Stimulated activated CD8-positive, alpha-beta memory T cell treated with anti-CD3 and anti-CD28 coated beads, Interleukin-2, amount 100 ng/mL, for 1 hour (primary cell): ENCODE measurements at places on chromosomes 7 and 10.

- no peak for DNase-seq
Measured at GRCh38 chr7:116610721-116611120, 61.3 kb upstream of the MET start.

DNA sequence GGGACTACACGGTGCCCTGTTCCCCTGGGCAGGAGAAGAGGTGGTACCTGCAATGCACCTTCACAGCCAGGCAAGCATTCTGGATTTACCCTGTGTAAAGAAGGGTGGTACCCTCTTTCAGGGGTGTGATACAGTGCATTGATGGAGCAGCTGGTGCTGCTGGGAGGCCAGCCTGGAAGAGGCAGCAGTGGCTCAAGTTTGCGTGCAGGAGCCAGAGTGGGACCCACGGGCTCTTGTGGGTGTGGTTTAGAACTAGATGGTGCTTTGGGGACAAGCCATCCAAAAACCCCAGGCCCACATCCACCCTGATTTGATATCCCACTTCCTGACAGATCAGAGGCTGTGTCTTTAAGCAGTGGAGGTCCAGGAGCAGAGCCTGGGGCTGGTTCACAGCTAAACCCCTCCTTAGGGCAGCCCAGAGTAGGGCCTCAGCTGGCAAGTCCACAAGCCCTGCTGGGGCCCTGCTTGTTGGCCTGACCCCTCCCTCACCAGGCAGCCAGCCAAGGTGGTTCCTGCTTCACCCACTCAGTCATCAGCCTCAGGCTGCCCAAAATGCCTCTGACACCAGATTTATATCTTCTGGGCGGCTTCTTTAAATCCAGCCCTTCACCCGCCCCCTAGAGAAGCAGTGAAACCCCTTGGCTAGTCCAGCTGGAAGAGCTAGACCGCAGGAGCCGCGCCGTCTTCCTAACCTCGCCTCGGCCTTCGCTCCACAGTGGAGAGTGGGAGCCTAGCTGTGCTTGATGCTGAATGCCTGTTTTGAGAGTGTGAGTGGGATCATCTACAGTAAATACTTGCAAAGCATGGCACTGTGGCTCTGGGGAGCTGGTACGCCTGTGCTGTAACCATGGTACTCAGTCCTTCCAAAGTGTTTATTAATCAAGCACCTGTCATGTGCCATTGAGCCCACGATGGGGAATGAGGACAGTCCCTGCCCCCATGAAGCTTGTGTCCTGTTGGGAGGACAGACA is 1.4 kb upstream of the ASIC3 start:
- DNase-seq, result no peak

- no peak for DNase-seq
Measured at GRCh38 chr7:27201580-27202017, 1.7 kb upstream of the HOXA13 start.

DNA sequence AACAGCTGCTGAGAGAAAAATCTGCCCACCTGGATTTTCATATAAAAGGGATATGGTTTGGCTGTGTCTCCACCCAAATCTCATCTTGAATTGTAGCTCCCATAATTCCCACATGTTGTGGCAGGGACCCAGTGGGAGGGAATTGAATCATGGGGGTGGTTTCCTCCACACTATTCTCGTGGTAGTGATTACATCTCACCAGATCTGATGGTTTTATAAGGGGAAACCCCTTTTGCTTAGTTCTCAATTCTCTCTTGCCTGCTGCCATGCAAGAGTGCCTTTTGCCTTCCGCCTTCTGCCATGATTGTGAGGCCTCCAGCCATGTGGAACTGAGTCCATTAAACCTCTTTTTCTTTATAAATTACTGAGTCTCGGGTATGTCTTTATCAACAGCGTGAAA is 20.8 kb upstream of the MKI67 start:
- no peak for DNase-seq

GRCh38 chr7:99128076-99128950 is 15.6 kb downstream of the SMURF1 start:
- DNase-seq, result no peak

DNA sequence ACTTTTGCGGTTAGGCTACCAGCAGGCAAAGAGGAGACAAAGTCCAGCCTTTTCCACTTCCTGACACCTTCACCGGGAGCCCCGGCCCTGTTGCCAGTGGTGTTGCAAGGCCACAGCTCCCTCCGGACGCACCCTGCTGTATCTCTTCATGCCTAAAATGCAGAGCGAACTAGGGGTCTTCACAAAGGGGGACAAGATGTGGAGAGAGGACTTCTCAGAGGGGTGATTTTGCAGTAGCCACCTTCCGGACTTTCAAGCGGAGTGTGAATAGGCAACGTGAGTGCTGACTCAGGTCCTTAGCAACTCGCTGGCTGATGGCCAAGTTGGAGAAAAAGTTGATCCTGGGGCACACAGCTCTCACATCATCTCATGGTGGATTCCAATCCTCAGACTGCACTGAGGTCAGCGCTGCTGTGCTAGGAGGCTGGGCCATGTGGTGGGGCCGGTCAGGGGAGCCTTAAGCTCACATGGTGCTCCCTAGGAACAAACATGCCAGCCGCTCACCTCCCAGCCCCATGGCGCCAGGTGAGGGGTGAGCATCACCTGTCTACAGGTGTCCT is 166.3 kb downstream of the LCOR start:
- DNase-seq, result no peak

GRCh38 chr10:104622598-104623209 is 18.4 kb upstream of the SORCS3 start:
- DNase-seq, result no peak

- no peak for DNase-seq
Measured at GRCh38 chr7:106997487-106998271, 46.8 kb upstream of the PRKAR2B start.

DNA sequence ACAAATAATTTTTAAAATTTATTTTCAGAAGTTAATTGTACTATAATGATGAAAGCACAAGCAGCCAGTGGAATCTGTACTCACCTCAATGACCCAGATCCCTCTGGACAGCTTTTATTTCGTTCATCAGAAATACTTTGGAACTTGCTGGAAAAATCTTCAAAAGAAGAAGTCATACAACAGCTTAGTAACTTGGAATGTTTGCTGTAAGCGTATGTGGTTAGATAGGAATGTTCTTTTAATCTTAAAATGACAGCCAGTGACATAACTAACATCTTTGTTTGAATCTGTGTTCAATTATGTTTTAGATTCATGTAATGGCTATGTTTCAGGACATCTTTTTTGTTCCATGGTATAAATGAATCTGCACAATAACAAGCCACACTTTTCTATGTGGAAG is 26.8 kb downstream of the CFAP69 start:
- no peak for DNase-seq

DNA sequence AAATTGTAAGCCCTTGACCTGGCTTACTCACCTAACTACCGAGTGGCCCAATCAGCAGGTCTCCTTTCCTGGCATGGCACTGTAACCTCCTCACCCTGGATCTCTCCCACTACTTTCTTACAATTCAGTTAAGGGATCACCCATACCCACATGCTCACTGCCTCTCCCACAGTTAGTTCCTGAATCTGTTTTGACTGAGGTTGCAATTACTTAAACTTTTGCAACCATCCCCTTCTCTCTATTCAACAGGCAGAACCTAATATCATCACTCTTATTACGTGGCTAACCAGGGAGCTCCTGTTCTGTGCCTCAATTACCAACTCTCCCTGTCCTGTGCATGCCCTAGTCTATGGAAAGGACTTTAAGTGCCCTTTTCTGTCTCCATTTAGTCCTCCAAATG is 84.2 kb upstream of the IKZF1 start:
- no peak for DNase-seq

- no peak for DNase-seq
Measured at GRCh38 chr7:133978502-133979295, 148.4 kb upstream of the LRGUK start.

- DNase-seq, result no peak
Measured at GRCh38 chr10:43318976-43319960, 52.2 kb upstream of the FXYD4 start.

- DNase-seq, result no peak
Measured at GRCh38 chr7:46210467-46210866, 289.4 kb upstream of the IGFBP3 start.

DNA sequence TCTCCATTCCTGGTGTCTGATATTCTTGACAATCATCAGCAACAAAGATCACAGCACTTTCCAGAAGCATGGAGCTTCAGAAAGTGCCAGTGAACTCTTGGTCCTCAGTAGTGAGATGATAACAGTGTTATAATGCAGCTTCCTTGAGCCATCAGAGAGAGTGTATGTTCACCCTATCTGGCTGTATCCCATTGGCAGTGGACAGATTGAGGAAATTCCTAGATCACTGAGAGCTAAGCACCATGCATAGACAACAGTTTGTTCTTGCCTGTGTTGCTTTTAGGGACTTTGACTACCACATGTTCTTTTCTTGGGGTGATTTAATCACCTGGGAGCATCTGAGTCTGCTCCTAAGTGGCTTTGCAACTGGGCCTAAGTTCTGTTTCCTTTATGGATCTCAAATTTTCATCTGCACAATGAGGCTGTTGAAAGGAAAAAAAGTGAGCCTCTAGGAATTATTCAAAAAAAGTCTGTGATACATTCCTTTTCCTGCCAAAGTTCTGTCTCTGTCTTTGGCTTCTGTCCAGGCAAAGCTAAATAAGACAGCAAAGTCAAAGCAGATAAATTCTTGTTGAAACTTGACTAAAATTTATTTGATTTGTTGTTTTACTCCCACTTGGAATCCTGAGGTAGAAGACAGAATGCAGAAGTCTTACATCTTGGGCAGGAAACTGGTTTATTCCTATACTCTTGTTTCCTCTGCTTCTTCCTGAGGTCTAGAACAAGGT is 14.5 kb upstream of the ZNF282 start:
- no peak for DNase-seq

DNA sequence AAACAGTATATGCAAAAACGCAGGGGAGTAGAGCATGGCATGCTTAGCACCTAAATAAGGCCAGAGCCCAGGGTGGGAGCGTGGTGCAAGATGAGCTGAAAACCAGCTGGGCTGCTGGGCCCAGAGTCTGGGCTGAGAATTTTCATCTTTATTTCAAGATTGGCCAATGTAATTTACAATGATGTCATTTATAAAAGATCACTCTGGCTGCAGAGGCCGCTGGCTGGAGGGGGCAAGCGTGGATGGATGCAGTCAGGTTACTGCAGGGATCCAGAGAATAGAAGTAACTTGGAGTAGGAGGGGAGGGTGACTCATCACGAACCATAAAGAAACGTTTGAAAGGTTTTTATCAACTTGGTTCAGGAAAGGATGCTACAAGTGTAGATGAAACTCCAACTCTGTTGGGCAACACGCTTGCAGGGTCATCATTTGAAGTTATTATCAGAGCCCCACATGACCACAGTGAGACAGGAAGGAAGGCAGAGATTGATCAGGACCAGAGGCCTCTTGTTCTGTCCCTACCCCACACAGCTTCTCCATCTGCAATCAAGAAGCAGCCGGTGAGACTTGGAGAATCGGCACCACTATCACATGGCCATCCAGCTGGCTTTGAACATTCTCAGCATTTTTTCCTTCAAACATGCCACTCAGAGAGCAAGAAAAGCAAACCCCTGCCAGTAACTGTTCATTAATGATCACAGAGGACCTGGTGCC is 49.2 kb downstream of the ODAD2 start:
- DNase-seq, result no peak

DNA sequence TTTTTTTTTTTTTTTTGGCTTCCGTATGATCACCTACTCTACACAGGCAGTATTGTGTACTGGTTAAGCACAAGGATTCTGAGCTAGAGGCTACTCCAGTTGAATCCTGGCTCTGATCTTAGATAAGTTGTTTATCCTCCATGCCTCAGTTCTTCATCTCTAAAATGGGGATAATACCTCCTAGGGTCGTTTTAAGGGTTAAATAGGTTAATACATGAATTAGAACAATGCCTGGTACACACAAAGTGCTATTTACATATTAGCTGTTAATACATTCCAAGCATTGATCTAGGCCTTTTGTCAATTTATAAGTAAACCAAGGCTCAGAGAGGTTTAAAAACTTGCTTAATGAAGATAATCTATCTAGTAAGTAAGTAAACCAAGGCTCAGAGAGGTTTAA is 59.0 kb downstream of the ST7 start:
- DNase-seq, result no peak
